Left ventricle myocardium inferior (tissue), 1 donor: ENCODE measurements at places on chromosomes 6 and 20. TPM values are rescaled to one million over a fixed set of nuclear protein-coding genes. Genes with fewer than 3 reads are reported as not detected.

The SLC13A3 gene
- 0.30 TPM for total RNA-seq

DNA sequence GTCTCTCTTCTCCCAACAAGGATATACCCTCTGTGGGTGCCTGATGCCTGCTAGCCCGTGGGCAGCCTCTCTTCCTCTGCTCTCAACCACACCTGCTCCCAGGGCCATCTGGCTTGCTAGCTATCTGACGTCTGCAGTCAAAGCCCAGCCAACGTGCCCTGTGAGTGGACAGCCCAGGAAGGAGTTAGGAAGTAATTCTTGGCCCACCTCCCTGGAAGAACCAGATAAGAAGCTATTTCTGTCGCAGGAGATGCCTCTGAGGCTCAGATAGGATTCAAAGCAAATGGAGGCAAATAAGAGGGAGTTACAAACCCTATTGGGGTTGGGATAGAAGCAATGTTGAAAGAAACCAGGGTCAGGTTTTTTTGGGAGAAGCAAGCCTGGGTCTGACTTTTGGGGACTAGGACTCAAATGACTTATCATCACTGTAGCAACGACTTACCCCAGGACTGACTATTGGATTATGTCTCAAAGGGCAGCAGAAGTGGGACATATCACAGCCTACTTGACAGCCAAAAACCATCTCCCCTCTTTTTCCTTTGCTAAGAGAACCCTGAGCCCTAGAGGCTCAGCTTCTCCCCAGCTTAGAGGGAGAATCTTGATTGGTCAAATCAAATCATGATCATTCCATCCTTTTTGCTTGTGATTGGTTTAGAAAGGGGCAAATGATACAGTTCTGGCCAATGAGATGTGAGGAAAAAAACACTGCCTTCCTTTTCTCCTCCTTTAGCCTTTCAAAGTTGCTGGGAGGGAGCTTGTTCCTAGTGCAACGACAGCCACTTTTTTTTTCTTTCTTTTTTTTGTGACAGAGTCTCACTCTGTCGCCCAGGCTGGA, 18.0 kb upstream of the CDK5RAP1 start:
- H3K27me3 ChIP-seq, result no peaks in the 10 kb centered on the region
- peaks cover 20% of the 10 kb centered on the region for H3K36me3 ChIP-seq
- peak; percentile 84 for DNase-seq
- H3K4me3 ChIP-seq, result peak overlapping the region; percentile 24

DNA sequence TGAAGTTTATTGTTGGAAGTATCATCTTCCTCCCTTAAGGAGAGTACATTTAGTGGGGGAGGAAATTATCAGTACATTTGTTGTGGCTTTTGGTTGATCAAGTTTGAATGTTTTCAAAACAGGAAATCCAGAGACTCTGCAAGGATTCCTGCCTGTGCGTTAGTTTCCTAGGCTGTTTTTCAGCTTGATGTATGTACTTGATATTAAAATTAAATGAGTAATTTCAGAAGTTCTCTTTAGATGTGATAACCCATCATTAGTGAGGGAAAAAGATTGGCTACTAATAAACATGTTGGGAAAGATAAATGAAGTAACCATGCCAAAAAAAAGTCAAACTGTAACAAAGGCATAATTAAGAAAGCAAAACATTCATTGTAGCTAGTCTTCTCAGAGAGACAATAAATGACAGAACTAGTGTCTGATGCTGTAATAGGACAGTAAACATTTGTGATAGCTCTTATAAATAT, 88.0 kb upstream of the TULP1 start:
- no peak for DNase-seq
- peak overlapping the region; percentile 97 for H3K27ac ChIP-seq
- H3K4me1 ChIP-seq, result peaks cover 83% of the 10 kb centered on the region

DNA sequence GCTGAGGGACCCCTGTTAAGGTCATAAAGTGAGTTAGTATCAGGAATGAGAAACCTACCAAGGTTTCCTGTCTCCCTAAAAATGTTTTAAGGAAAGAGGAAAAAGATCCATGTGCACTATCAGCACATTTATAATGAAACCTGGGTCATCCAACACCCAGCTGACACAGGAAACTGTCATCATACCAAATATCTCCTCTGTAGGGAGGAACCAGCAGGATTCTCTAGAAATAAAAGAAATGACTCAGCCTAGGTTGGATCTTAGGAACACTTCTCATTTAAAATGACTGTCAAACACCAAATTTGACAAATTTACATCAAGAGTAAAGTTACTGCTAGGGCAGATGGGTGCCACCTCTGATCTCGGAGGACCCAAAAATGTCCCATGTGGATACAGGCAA, 21.7 kb downstream of the GFOD1 start:
- no peaks in the 10 kb centered on the region for H3K27me3 ChIP-seq
- no peak overlapping the region for H3K4me3 ChIP-seq
- peak overlapping the region; percentile 76 for H3K27ac ChIP-seq
- DNase-seq, result no peak
- peaks cover 90% of the 10 kb centered on the region for H3K4me1 ChIP-seq
- peaks cover 11% of the 10 kb centered on the region for H3K36me3 ChIP-seq

GRCh38 chr6:43173591-43174262, 2.7 kb downstream of the SRF start:
- H3K4me3 ChIP-seq, result peak overlapping the region; percentile 93
- DNase-seq, result no peak
- H3K36me3 ChIP-seq, result peaks cover 37% of the 10 kb centered on the region
- peaks cover 55% of the 10 kb centered on the region for H3K4me1 ChIP-seq
- H3K27me3 ChIP-seq, result no peaks in the 10 kb centered on the region
- H3K27ac ChIP-seq, result peak overlapping the region; percentile 95

DNA sequence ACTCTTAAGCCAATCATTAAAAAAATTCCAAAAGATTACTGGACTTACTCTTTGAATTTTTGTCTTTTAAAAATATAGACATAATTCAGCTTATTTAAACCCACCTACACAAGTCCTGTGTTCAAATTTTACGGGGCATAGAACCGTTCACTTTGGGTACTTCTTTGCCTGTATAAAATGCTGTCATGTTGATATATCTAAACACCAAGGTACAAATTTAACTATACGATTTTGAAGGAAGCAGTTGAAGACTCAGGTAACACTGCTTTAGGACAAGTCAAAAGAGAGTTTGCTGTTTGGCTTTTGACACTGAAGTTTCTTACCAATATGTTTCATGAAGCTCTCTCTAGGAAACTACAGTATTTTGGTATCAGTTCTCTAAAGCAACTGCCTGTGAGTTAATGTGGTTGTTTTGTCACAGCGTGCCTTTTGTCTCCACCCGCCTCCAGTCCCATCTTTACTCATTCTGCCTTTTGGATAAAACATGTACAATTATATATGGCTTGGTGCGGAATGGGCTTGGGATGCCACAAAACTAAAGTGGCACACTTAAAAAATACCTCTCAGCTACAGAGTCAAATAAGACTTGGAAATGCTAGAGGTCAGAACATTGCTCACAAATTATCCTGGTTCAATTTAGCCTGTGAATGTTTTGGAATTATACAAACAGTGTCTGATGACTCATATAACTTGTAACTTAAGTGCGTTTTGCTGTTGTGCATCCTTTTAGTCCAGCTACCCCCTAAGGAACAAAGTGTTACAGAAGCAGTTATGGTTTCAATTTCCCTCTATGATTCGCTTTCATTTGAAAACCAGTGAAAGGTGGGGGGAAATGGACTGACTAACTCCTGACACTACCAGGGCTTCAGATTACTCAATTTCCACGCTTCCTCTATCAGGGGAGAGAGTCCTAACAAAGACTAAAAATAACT, 38.7 kb downstream of the RGS17 start:
- H3K27ac ChIP-seq, result no peak overlapping the region
- no peaks in the 10 kb centered on the region for H3K4me1 ChIP-seq
- H3K36me3 ChIP-seq, result no peaks in the 10 kb centered on the region
- no peak overlapping the region for H3K4me3 ChIP-seq
- no peaks in the 10 kb centered on the region for H3K27me3 ChIP-seq

- peaks cover 4% of the 10 kb centered on the region for H3K27me3 ChIP-seq
- H3K4me3 ChIP-seq, result no peak overlapping the region
- no peaks in the 10 kb centered on the region for H3K4me1 ChIP-seq
- no peak for DNase-seq
- H3K36me3 ChIP-seq, result no peaks in the 10 kb centered on the region
Measured at GRCh38 chr20:9660236-9660868, 146.0 kb downstream of the LAMP5 start.

DNA sequence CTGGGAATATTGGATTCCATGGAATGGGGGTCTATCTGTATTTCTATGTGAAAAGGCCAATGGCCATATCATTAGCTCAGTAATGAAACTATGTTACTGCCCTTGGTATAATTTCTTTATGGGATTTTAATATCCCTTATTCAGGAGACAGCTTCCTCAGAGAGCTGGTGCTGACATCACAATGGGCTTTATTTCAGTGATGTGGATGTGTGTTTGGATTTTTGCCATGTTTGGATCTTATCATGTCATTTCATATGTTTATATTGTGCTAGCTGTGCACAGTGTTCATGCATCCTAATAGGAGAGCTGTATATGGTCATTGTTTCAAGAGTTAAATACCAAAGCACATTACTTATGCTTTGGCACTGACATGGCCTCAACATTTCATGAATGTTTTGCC, 806.1 kb upstream of the MAP3K7 start:
- no peak overlapping the region for H3K4me3 ChIP-seq
- no peaks in the 10 kb centered on the region for H3K27me3 ChIP-seq
- H3K36me3 ChIP-seq, result no peaks in the 10 kb centered on the region
- no peak for DNase-seq

GRCh38 chr6:86526238-86526637, 411.1 kb upstream of the HTR1E start:
- H3K4me1 ChIP-seq, result no peaks in the 10 kb centered on the region
- H3K4me3 ChIP-seq, result no peak overlapping the region
- no peak overlapping the region for H3K27ac ChIP-seq
- H3K36me3 ChIP-seq, result no peaks in the 10 kb centered on the region

- peaks cover 8% of the 10 kb centered on the region for H3K4me1 ChIP-seq
- H3K27ac ChIP-seq, result no peak overlapping the region
- DNase-seq, result no peak
- no peak overlapping the region for H3K4me3 ChIP-seq
- no peaks in the 10 kb centered on the region for H3K27me3 ChIP-seq
Measured at GRCh38 chr6:123580331-123580730, 56.4 kb downstream of the TRDN start.

- peak overlapping the region; percentile 4 for H3K27ac ChIP-seq
- H3K4me1 ChIP-seq, result peaks cover 34% of the 10 kb centered on the region
- peaks cover 3% of the 10 kb centered on the region for H3K36me3 ChIP-seq
- DNase-seq, result no peak
- H3K4me3 ChIP-seq, result no peak overlapping the region
- H3K27me3 ChIP-seq, result no peaks in the 10 kb centered on the region
Measured at GRCh38 chr6:116244284-116244683, 9.6 kb downstream of the TSPYL4 start.

GRCh38 chr20:16390991-16391390, 182.3 kb downstream of the KIF16B start:
- no peaks in the 10 kb centered on the region for H3K4me1 ChIP-seq
- no peaks in the 10 kb centered on the region for H3K27me3 ChIP-seq
- H3K4me3 ChIP-seq, result no peak overlapping the region
- DNase-seq, result no peak
- H3K27ac ChIP-seq, result no peak overlapping the region

- H3K4me3 ChIP-seq, result no peak overlapping the region
- no peaks in the 10 kb centered on the region for H3K27me3 ChIP-seq
- H3K27ac ChIP-seq, result no peak overlapping the region
- no peaks in the 10 kb centered on the region for H3K4me1 ChIP-seq
- no peaks in the 10 kb centered on the region for H3K36me3 ChIP-seq
Measured at GRCh38 chr6:17172836-17173470, 71.1 kb downstream of the STMND1 start.

DNA sequence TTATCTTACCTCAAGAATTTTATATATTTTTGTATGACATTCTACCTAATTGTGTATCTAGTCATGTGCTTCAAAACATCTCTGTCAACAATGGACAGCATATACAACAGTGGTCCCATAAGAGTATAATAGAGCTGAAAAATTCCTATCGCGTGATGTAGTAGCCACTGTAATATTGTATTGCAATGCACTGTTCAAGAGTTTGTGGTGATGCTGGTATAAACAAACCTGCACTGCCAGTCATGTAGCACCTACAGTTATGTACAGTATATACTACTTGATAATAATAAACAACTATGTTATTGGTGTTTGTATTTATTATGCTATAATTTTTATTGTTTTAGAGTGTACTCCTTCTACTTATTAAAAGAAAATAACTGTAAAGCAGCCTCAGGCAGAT, 672.7 kb downstream of the CD109 start:
- no peak for DNase-seq
- no peaks in the 10 kb centered on the region for H3K36me3 ChIP-seq
- no peak overlapping the region for H3K27ac ChIP-seq
- H3K4me1 ChIP-seq, result no peaks in the 10 kb centered on the region

- no peak for DNase-seq
- no peaks in the 10 kb centered on the region for H3K27me3 ChIP-seq
- H3K36me3 ChIP-seq, result no peaks in the 10 kb centered on the region
- no peak overlapping the region for H3K4me3 ChIP-seq
Measured at GRCh38 chr6:130473886-130474285, 108.1 kb downstream of the TMEM200A start.

DNA sequence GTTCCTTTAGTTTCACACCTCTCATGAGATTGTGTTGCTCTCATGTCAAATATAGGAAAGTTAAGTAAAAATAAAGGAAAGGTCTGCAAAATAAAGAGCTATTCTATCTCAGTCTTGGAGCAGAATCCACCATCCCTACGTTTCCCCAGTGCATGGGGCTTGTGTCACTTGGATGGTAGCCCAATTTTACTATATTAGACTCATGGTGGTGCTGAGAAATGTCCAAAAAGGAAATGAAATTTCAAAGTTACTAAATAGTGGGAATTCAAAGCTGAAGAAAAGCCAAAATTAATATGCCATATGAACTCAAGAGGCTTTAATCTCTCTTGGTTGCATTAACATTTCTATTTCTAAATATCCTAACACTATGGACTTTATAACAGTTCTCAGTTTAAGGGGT, 1283.3 kb upstream of the GJE1 start:
- no peaks in the 10 kb centered on the region for H3K27me3 ChIP-seq
- DNase-seq, result no peak
- no peak overlapping the region for H3K4me3 ChIP-seq
- no peaks in the 10 kb centered on the region for H3K36me3 ChIP-seq

- no peaks in the 10 kb centered on the region for H3K36me3 ChIP-seq
- no peaks in the 10 kb centered on the region for H3K27me3 ChIP-seq
- no peak for DNase-seq
- H3K4me1 ChIP-seq, result peaks cover 16% of the 10 kb centered on the region
Measured at GRCh38 chr6:129730477-129731165, 20.6 kb upstream of the ARHGAP18 start.

DNA sequence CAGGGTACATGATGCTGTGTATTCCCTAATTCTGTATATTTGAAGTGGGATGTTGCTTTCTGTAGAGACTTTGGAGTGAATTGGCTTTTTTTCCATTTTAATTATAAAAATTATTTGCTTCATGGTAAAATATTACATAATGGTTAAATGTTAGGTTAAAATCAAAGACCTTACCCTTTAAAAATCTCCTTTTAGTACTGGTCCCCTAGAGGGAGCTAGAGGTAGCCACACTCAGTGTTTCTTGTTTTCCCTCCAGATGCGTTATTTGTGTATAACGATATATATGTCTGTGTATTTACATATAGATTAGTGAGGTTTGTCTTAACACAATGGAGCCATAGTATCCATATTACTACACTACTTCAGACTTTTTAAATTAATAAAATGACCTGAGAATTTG, 146.7 kb downstream of the PLCB4 start:
- H3K27ac ChIP-seq, result no peak overlapping the region
- peaks cover 44% of the 10 kb centered on the region for H3K4me1 ChIP-seq
- no peak overlapping the region for H3K4me3 ChIP-seq
- DNase-seq, result no peak

The CHRNA4 gene
- 0.38 TPM for total RNA-seq
